ENCODE measurements at places on chromosomes 1 and 21. TPM values are rescaled to one million over a fixed set of nuclear protein-coding genes. Genes with fewer than 3 reads are reported as not detected.

DNA sequence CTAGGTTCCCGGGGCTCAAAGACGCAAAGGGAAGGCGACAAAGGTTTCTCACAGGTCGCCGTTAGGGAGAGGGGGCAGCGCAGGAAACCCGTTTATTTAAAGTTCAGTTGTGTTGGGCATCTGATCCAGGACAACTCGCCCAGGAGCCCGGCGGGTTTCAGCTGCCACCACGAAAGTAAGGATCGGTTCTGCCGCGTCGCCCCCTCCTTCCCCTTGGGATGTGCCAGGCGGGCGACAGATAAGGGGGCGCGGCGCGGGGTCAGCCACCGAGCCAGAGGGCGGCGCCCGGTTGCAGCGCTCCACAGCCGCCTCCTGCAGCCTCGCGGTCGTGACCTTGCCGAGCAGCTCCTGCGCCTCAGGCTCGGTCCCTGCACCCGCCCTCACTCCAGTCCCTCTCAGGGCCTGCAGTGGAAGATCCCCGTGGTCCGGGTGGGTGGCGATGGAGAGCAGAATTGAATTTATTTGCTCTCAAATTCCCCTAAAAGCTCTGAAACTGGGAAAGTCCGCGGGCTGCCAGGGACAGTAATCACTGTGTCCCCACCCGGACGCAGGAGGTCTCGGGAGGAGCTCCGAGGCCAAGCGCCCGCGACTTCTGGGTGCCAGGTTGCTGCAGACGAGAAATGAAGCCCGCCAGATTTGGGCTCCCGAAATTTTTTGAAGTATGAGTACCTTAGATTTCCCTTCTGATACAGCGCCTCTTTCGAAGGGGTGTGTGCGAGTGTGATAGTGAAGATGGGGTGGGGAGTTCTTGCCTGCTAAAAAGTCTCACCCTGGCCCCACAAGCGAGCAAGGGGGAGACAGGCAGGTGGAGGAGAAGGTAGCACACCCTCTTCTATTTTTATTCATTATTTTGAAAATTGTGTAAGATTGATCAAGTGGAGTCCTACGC lies 28.4 kb upstream of the NFIA start:
- peak; percentile 79 for DNase-seq

The CRNN gene
- not detected for total RNA-seq

The TNFRSF1B gene
- 13.7 TPM for total RNA-seq

- DNase-seq = no peak
Measured at GRCh38 chr1:216926720-216927510, 203.7 kb upstream of the ESRRG start.

The BARHL2 gene
- total RNA-seq = not detected

DNA sequence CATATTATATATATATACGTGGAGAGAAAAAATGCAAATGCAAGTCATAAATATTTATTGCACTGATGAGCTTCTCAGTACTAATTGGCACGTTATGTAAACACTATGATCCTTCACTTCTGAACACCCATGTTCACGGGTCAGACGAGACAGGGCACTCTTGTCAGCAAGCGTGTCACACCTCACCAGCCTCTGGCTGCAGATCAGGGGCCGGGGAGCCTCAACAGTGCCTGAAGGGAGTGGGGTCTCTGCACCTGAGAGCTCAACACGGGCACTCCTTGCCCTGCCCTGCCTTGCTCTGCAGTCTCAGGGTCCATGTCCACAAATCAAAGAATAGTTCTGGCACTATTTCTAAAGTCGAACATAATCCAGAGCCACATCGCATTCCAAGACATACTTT lies 409 bp upstream of the HIVEP3 start:
- no peak for DNase-seq

The THEMIS2 gene
- total RNA-seq = 9.4 TPM

GRCh38 chr1:76727520-76727919 lies 139.8 kb upstream of the ST6GALNAC5 start:
- DNase-seq = no peak

GRCh38 chr1:17741052-17741451 lies 14.1 kb upstream of the ACTL8 start:
- DNase-seq = no peak

DNA sequence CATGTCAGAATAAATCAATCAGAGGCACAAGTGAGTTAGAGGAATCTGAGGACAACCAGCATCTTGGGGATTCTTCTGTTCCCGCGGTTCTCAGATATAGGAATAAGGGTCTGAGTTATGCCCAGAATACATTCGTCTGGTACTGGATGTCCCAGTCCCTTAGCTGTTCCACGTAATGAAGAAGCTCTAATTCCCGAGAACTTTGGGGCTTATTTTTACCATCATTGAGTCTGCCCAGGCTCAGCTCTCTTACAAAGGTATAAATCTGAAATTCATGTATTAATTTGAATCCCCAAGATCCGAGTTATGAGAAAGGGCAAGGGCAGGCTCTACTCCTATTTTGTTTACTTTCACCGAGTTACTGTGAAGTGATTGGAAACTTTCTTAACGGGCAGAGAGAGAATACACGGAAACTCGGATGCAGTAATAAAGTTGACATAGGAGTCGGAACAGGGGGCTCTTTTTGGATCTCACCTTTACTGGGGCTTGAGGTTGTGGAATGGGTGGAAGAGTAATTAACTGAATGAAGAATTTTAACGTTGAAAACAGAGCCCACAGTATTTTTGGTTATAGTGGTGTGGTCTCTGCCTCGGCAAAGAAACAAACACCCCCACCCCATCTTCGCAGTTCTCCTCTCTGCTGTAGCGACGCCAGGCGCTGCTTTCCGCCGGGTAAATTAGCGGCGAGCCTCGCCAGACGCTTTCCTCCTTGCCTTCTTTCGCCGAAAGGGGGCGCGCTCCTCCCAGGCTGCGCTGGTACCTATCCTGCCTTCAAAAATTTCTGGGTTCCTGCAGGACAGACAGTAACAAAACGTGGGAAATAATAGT lies 7.1 kb downstream of the PRRX1 start:
- peak; percentile 69 for DNase-seq

The STX12 gene
- 19.0 TPM for total RNA-seq

The NTNG1 gene
- total RNA-seq = 0.46 TPM

- no peak for DNase-seq
Measured at GRCh38 chr1:210049616-210050015, 111.6 kb downstream of the SYT14 start.

DNA sequence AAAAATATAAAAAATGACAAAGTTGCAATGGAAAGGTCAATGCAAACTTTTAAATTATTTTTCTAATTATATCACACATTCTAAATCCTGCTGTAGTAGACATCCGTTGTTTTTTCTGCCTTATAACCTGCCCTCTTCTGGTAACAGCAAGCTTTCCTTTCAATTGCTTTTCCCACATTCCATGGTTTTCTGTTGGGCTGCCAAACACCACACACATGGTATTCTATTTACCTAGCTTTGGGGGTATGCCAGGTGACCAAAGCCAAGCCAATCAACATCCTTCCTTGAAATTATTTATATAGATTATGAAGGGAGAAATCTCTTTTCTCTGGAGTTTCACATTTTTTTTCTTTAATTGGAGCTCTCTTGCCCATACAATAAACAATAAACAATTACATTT lies 3.4 kb upstream of the LAMC1 start:
- DNase-seq = no peak

The PHGDH gene
- total RNA-seq = 10.5 TPM

GRCh38 chr1:3881193-3881480 lies 18.9 kb downstream of the C1orf174 start:
- no peak for DNase-seq

- DNase-seq = no peak
Measured at GRCh38 chr1:229248821-229249817, 21.8 kb upstream of the RAB4A start.

GRCh38 chr1:223261914-223262313 lies 102.1 kb downstream of the SUSD4 start:
- no peak for DNase-seq

GRCh38 chr1:205663286-205663936 lies 16.9 kb downstream of the SLC45A3 start:
- DNase-seq = no peak

- no peak for DNase-seq
Measured at GRCh38 chr1:207870306-207871031, 40.5 kb downstream of the CD34 start.

GRCh38 chr1:203627851-203628200 lies 1.2 kb downstream of the ATP2B4 start:
- no peak for DNase-seq

DNA sequence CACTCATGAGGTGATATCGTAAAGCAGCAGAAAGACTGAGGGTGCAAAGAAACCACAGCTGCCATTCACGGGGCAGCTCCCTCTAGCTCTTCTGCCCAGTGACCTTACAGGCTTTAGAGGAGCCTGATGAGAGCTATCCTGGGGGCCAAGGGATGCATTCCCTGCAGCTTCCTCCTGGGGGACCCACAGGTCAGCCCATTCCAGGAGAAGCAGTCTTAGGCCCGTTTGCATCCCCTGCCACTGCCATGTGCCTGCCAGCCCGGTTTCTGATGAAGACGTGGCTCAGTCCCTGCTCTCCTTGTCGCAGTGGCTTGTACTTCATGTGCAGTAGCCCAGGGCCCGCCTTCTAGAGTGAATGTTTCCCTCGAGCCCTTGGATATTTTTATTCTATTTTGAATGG lies 22.8 kb downstream of the ATP5PO start:
- no peak for DNase-seq

GRCh38 chr1:25616095-25616986 lies at the start of gene MAN1C1:
TSS of gene MAN1C1 (plus strand) at chr1:25616791. CDS start at chr1:25617798, 1,007 bp downstream.
- peak; percentile 94 for DNase-seq

The RAB25 gene
- not detected for total RNA-seq

GRCh38 chr1:44297695-44298400 lies 57.2 kb downstream of the ERI3 start:
- no peak for DNase-seq

The BRDT gene
- total RNA-seq = not detected

Data from Right ventricle myocardium superior (tissue), 1 donor.